ENCODE measurements at places on chromosomes 2 and 18. TPM values are rescaled to one million over a fixed set of nuclear protein-coding genes. Genes with fewer than 3 reads are reported as not detected.

GRCh38 chr2:200320991-200321390 lies 14.5 kb downstream of the SPATS2L start:
- no peak for DNase-seq
- no peaks in the 10 kb centered on the region for H3K36me3 ChIP-seq
- H3K4me1 ChIP-seq = peaks cover 31% of the 10 kb centered on the region
- no peak overlapping the region for H3K27ac ChIP-seq
- H3K27me3 ChIP-seq = no peaks in the 10 kb centered on the region

The UGT1A5 gene
- total RNA-seq = not detected

The GLB1L gene
- total RNA-seq = 4.9 TPM

The CNGA3 gene
- not detected for total RNA-seq

The NEU2 gene
- not detected for total RNA-seq

Data from activated CD4-positive, alpha-beta T cell treated with anti-CD3 and anti-CD28 coated beads, Interleukin-2, amount 10 ng/mL, durations not matched to agents 24 days and 14 days (primary cell).